ENCODE measurements at places on chromosomes 7 and 10. TPM values are rescaled to one million over a fixed set of nuclear protein-coding genes. Genes with fewer than 3 reads are reported as not detected.

The RPEL1 gene
- not detected for total RNA-seq

The BTBD16 gene
- not detected for total RNA-seq

The LIPJ gene
- not detected for total RNA-seq

The TAS2R16 gene
- total RNA-seq = not detected

The CRYGN gene
- total RNA-seq = not detected

The RALA gene
- 20.7 TPM for total RNA-seq

The SCD gene
- 16.8 TPM for total RNA-seq

The GRM3 gene
- 0.22 TPM for total RNA-seq

The CUL1 gene
- total RNA-seq = 42.3 TPM

The TBX20 gene
- total RNA-seq = 58.0 TPM

The GPR85 gene
- total RNA-seq = 4.6 TPM

The TMEM184A gene
- total RNA-seq = 0.08 TPM

The UTF1 gene
- not detected for total RNA-seq

The HKDC1 gene
- total RNA-seq = not detected

The STYXL1 gene
- 16.1 TPM for total RNA-seq

The PNLIPRP1 gene
- not detected for total RNA-seq

Data from cardiac septum (tissue), 1 donor.